Thoracic aorta (tissue), 2 donors: ENCODE measurements at places on chromosomes 1 and 21. TPM values are rescaled to one million over a fixed set of nuclear protein-coding genes. Genes with fewer than 3 reads are reported as not detected.

The EXO1 gene
- total RNA-seq: 0.42 TPM

The SPATA1 gene
- total RNA-seq: 3.6 TPM

The PDE4B gene
- 42.4 TPM for total RNA-seq

The ZBTB8OS gene
- 29.8 TPM for total RNA-seq

The TSPEAR gene
- not detected for total RNA-seq

The SLC44A5 gene
- 0.28 TPM for total RNA-seq

The FAM110D gene
- total RNA-seq: 9.9 TPM

The SPRR2E gene
- not detected for total RNA-seq

The AK4 gene
- 35.8 TPM for total RNA-seq

The GPR61 gene
- not detected for total RNA-seq

- no peak for DNase-seq
These were observed 86.9 kb upstream of the NEGR1 start for GRCh38 chr1:72369069-72369757.

- DNase-seq: no peak
These were observed 418.5 kb downstream of the PTPRC start for GRCh38 chr1:199057322-199057721.

GRCh38 chr1:18800258-18800657, 59.2 kb downstream of the TAS1R2 start:
- DNase-seq: no peak

GRCh38 chr1:119542492-119542946, 35.5 kb downstream of the HSD3B1 start:
- no peak for DNase-seq

DNA sequence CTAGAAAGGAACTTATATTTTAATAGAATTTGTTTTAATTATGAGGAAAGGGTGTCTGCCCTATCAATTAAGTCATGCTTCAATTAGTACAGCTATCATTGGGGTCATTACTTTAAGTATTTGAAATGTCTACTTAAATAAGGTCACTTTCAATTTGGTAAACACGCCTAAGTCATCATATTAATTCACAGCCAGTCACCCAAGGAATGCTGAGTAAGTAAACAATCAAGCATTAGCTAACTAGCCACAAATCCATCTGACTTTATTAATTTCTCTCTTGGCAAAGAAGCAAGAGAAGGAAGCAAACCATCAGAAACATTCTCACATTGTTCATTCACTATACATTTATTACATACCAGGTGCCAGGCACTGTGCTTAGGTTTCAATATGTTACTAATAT, 1.2 kb upstream of the LRRC52 start:
- no peak for DNase-seq

DNA sequence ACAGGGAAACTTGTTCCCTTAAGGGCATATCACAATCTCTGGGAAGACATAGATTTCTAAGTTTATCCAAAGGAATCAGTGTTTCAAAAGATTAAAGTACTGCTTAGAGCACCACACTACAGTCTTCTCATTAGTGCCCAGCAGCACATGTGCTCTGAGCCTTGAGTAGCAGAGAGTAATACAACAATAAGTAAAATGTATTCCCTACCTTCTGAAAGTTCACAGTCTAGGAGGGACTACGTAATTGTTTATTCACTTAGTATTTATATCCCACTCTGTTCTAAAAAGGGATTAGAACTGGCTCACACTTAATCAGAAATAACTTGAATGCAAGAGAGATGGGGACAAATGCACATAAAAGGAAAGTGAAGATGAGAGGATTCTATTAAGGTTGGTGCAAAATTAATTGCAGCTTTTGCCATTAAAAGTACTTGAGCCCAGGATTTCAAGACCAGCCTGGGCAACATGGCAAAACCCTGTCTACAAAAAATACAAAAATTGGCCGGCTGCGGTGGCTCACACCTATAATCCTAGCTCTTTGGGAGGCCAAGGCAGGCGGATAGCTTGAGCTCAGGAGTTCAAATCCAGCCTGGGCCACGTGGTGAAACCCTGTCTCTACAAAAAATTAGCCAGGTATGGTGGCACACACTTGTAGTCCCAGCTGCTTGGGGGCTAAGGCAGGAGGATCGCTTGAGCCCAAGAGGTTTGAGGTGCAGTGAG, 9.0 kb downstream of the SYNC start:
- DNase-seq: no peak

GRCh38 chr1:230713915-230714764, at the start of gene AGT:
AGT (minus strand) TSS chr1:230714122; CDS start chr1:230710823, 3,299 bp downstream.
- DNase-seq: peak; percentile 31

DNA sequence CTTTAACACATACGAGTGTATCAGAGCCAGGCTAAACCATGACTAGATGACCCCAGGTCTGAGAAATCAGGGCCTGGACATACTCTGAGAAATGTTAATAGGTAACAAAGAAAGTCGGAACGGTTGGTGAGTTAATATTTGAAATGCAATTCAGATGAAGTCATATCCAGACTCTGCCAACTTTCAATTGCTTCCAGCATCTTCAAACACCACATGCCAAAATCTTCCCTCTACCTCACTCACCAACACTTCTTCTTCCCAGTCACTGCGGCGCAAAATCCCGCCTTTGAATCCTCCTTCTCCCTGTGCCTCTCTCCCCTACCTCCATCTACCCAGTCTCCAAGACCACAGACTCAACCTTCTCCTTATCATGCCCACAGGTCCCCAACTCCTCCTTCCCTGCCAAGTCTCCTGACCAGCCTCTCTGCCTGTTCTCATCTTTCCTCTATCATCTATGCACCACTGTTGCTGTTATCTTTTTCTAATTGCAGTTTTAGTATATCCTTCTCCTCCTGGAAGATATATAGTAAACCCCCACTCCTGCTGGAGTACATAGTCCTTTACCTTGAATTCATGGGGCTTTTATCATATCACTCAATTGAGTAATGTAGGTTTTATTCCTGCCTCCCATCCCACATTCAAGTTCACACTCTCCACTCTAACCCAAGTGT, 41.3 kb downstream of the ZBTB18 start:
- no peak for DNase-seq

- DNase-seq: no peak
These were observed 135.7 kb downstream of the PCP4 start for GRCh38 chr21:40002978-40003377.

- DNase-seq: no peak
These were observed 673.4 kb upstream of the ADGRL4 start for GRCh38 chr1:79679916-79680315.

GRCh38 chr1:236301080-236301957, 19.6 kb upstream of the ERO1B start:
- DNase-seq: no peak

- DNase-seq: no peak
These were observed 23.9 kb upstream of the SLC44A3 start for GRCh38 chr1:94796266-94796665.

GRCh38 chr1:53572815-53573173, 113.6 kb downstream of the DMRTB1 start:
- no peak for DNase-seq
